ENCODE measurements at places on chromosomes 13 and 19. TPM values are rescaled to one million over a fixed set of nuclear protein-coding genes. Genes with fewer than 3 reads are reported as not detected.

GRCh38 chr19:38319421-38320258 is at the start of gene KCNK6:
Gene KCNK6 (plus strand): TSS chr19:38319845. CDS start chr19:38319951, 106 bp downstream.
- DNase-seq: peak; percentile 42

DNA sequence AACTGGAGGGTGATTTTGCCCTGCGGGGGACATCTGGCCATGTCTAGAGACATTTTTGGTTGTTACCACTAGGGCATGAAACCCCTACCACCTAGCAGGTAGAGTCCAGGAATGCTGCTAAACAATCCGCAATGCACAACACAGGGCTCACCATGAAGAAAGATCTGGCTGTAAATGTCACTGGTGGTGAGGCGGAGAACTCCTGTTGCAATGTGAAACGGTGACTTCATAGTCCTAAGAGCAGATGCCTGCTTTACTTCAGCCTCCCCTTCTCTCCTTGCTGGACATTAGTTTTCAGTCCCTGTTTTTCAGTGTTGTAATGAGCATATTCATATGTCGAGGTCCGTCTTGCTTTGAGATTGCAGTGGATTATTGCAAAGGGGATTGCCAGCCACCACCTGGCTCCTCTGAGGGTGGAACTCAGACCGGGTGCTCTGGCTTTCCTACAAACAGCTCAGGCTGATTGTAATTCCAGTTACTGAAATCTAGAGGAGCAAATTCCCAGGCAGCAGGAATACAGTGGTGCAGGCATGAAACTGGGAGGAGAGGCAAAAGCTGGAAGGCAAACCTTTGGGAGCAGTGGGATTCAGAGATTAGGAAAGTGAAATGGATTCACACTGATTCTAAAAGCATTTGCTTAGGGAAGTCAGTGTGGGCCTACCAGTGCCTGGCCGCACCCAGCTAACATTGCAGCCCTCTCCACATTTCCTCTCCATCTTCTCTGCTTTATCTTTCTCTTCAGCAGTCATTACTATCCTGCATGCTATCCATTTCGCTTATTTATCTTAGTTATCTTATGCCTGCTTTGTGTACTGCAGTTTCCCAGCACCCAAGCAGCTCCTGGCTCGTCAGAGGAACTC is 76.1 kb upstream of the PCDH8 start:
- no peak for DNase-seq

DNA sequence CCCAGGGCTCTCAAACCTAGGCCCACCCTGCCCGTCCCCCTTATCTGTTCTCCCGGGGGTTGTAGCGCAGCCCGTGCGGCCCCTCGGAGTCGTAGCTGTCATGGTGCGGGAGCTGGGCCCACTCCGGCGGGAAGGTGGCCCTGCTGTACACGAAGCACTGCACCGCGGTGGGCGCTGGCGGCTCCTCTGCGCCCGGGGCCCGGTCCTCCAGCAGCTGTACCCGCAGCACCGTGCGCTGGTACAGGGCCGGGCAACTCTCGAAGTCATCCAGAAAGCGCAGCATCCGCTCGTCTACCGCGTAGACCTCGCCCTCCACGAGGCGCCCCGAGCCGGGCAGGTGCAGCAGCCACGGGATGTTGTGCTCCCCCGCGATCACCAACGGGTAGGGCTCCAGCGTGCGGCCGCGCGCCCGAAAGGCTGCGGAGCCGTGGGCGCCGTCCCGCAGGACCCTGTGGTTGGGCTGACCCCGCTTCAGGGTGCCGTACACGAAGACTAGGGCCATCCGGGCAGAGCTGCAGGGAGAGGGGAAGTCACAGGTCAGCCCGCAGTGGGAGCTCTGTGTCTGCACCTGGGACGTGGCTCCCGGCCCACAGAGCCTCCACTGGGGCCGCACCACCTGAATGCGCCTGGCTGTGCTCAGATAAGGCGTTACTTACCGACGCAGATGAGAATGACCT is 56.4 kb downstream of the GGACT start:
- DNase-seq: no peak

GRCh38 chr19:32220951-32221350 is 124.5 kb upstream of the ZNF507 start:
- no peak for DNase-seq

Gene ZNF492
- 0.76 TPM for polyA plus RNA-seq

DNA sequence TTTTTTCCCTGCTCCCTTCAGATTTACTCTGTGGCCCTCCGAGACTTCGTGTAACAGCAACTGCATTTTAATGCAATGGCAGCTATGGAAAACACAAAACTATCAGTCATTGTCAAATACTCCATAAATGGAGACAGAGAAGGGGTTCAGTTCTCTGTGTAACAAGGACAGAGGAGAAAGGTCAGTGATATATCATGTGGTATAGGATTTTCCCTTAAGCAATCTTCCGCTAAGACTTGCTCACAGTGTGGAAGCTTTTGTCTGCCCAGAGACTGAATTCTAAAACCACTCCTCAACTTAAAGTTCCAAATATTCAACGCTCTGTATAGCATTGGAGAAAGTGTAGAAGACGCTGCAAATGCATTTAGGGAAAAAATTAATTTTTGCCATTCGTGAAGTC is 111.3 kb upstream of the EDNRB start:
- DNase-seq: no peak

Gene PRKCG
- 0.10 TPM for polyA plus RNA-seq
